Fibroblast of skin of right quadriceps (primary cell): ENCODE measurements at places on chromosomes 1 and 21.

DNA sequence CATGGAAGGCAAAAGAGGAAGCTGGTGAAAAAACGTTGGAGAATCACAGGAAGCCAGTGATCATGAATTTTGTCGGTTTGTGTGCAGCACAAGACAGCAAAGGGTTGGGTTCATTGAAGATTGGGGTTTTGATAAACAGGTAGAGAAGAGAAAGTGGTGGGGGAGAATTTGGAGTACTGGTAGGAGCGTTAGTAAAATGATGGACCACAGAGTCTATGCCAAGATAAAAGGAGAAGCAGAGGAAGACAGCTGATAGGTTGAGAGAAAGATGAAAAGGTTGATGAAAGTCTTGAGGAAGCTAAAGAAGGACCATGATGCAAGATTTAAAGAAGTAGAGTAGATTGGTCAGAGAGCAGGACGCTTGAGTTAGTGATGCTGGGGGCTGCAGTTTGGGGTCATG lies 156.8 kb upstream of the POU3F1 start:
- no peak for DNase-seq

DNA sequence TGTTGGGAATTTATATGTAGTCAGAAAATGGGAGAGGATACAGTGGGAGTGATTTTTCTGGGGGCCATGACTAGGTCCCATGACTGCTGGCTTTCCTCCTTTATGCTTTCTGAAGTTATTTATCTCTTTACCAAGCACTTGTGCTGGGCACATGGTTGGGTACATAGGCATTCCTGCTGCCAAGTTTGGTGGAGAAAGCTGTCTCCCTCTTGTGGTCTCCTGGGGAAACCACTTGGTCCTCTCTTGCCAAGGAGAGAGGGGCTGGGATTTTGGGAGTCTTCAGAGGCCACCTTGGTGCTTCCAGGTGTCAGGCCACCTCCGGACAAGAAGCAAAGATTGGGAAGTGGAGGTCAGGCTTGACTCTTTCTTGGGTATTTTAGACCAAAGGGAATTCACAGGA lies 120.2 kb upstream of the KCNE2 start:
- peak; percentile 16 for DNase-seq

DNA sequence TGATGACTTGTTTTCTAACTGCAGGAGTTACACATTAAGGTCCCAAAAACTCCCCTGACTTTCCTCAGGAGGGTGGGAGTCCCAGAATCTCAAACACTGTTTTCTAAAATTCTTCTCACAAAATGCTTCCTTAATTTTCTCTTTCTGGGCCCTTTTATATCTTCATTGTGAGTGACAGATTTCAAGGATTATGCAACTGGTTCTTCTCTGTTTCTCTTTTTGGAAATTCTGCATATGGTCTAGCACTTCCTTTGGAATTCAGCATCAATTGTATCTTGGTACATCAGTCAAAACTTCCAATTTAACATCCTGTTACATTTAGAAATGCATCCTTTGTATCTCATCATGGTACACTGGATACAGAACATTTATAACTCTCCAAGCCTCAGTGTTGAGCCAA lies 59.7 kb downstream of the LMO4 start:
- DNase-seq: no peak

DNA sequence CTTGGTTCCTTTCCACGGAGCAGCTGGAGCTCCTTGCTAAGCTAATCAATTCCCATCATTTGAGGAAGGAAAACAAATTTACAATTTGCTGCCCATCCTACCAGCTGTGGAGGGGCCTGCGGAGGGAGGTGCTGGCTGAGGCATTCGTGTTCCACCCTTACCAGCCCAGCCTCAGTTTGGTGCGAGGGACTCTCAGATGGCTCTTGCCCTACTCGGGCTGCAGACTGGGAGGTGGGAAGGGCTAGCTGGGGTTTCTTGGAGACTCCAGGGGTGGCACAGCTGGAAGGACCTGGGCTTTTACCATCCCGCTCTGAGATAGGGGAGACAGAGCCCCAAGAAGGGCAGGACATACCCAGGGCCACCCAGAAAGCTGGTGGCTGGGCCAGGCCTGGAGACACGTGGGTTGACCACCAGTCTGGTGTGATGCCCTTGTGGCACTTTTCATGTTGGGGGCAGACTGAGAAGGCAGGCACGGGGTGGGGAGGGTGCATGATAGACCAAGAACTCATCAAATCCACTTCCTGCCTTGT lies 17.7 kb downstream of the DISP3 start:
- no peak for DNase-seq

DNA sequence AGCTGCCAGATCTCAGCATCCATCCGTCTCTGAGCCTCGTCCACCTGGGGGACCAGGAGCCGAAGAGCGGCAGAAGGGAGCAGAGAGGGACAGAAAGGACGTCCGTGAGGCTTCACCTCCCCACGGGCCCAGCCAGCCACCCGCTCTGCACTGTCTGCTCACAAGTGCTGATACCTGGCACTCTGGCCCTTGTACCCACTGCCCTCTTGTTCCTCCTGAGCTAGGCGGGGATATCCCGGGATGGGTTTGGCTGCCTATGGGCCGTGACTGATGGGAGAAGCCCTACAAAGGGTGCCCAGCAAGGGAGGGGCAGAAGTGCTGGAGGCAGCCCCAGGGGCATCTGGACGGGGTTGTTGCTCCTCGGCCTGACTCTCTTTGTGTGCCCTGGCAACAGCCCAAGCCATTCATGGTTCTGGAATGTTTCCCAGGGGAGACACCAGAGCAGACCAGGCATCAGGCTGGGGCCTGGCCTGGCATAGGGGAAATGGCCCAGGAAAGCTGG lies 57.6 kb downstream of the LDLRAD2 start:
- DNase-seq: peak; percentile 82

- DNase-seq: peak; percentile 5
Observed at GRCh38 chr1:111920221-111921024, 69.0 kb downstream of the KCND3 start.
